ENCODE measurements at places on chromosomes 11 and 22.
A peak's percentile ranks its signal among the peaks of the same experiment; 100 is the strongest.

DNA sequence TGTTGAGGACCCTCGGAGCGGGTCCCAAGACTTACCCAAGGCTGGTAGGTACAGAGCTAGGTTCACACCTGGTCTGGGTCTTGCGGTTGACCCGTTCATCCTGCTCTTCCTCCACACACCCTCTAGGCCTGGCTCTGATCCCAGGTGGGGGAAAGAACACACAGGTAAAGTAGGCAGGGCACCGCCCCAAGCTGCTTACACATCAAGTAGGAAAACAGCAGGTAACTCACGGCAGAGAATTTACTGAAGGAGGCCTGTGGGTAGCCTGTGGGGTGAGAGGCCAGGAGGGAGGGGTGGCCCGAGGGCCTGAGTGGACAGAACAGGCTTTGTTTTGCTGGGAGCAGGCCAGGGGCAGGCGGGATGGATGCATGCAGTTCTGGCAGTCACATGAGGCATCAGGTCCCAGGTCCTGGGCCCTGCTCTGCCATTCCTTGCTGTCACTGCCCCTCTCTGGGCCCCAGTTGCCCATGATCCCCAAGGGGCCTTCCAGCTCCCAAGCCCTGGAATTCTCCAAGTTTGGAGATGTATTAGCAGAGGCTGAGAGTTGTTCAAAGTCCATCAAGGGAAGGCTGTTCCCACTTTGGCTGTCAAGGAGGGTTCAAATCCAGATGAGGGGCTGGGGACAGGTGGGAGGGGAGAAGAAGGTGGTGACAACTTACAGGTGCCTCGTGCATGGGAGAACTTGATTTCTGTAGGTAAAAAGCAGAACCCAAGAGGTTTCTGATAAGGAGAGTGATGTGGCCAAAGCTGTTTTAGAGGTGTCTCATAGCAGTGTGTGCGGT lies 5.7 kb downstream of the TSKU start:
- no peak for DNase-seq

DNA sequence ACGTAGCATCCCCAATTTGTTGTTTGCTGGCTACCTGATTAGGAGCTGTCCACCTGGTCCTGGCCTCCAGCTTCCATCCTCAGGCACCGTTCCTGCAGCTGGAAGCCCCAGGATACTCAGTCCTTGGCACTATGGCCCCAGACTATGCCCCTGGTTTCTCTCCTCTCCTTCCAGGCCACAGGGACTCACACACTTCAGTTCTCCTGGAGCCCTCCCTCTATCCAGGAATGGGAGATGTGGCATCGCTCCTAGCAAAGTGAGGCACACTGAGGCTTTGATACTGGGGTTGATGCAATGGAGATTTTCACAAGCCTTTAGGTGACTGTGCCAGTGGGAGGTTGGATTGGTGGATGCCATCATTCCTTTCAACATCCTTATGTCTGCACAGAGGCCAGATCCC lies 142.8 kb upstream of the B3GAT1 start:
- DNase-seq = no peak

- DNase-seq = no peak
Observed at GRCh38 chr11:33040033-33040861, 875 bp downstream of the TCP11L1 start.

GRCh38 chr11:65862941-65863888 lies 3.0 kb downstream of the MUS81 start:
- no peak for DNase-seq

DNA sequence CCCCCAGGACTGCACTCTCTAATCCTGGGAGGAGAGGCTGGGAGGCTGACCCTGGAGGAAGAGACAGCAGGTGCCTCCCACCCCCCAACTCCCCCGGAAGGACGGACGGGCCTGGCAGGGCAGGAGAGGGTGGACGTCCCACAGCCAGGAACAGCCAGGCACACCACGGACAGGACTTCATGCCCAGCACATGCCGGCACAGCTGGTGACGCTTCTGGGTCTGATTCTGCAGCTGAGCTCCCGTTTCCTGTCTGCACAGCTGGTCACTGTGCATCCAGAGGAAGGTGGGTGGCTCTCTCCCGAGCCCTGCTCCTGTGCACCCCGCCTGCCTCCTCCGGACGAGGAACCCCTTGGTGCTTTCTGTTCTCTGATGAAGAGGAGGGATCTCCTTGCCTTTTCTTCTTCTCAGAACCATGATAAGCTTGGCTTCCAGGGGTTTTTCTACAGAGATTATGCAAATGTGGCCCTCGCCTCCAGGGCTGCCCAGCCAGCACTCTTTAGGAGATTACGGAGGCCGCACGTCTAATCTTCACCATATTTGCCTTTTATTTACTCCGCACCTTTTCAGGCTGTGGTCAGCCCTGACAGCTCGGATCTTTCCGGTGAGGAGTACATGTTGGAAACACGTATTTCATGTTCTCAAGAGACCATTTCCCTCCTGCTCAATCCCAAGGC lies 1295.8 kb downstream of the BRD1 start:
- peak; percentile 16 for DNase-seq

GRCh38 chr11:125689274-125689859 lies 8.7 kb upstream of the ACRV1 start:
- no peak for DNase-seq

DNA sequence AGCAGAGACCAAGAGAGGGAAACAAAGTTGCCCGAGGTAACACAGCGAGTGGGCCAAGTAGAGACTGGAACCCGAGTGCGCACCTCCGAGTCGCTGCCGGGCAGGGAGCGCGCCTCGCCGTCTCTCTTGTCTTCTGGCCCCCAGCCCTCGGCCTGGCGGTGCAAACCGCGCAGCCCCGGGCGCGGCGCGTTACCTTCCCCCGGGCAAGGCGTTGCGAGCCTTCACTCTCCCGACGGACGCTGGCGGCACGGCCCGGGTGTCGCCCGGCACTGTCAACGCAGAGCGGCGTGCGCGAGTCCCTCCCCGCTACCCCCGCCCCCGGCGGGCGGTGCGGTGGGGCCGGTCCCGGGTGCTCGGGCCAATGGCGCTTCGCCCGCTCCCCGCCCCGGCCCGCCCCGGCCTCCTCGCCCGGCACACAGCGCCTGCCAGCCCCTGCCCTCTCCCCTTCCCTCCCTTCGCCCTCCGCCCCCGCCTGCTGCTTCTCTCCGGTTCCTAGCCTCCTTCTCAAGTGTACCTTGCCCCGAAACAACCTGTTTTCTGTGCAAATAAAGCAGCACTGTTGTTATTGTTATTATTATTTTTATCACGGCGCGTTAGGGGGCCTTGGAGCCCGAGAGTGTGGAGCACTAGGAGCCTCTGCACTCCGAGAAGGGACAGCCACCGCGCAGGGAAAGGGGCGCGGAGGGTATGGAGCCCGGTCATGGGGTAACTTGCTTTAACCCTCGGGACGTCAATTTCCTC lies at the start of gene SYTL2:
TSS of gene SYTL2 (minus strand) at position 271 of the 741 bp plus-strand sequence. CDS start 53,416 bp downstream, outside the sequence.
- peak; percentile 59 for DNase-seq

GRCh38 chr22:45893516-45893915 lies 83.4 kb downstream of the WNT7B start:
- no peak for DNase-seq

DNA sequence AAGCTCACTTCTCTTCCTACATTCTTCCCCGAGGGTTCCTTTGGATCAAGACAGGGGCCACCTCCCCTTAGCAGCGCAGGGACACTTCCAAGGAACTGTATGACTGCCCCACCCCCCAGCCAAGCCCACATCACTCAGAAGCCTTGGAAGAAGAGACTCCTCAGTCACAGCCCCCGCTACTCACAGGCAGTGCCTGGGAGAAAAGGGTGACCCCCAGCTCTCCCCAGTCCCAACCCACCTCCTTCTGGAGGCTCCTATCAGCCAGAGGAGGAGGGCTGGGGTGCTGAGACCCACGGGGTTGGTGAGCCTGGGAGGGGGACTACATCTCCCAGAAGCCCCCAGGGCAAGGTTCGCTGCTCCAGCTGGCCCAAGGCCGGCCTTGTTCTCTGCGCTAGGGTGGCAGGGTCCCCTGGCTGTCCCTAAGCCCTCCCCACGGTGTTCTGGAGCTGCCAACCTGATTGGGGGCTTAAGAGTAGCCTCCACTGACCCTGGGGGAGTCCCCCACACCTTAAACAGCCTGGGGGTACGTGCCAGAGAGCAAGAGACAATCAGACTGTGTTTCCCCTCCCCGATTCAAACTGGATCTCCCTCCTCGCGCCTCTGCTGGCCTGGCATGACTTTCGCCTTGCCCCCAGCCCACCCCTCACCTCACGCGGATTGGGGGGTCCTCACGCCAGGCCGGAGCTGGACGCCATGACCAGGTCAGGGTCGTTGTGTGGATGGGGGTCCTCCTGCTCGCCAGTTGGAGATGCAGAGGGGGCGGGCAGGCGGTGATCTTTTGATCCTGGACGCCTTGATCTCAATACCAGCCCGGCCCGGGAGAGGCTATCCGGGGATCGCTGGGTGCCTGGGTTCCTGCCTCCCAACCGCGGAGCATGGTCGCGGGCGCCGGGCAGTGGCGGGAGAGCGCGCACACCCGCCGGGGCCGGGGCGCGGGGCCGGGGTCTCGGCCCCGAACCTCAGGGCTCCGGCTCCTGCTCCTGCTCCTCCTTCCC lies 838 bp downstream of the BCL9L start:
- no peak for DNase-seq

GRCh38 chr11:119309953-119310681 lies 6.8 kb downstream of the MCAM start:
- no peak for DNase-seq

GRCh38 chr11:35016916-35017315 lies 100.5 kb downstream of the PDHX start:
- no peak for DNase-seq

- DNase-seq = peak; percentile 58
Observed at GRCh38 chr11:114846416-114846791, 168.1 kb downstream of the NXPE2 start.

- DNase-seq = no peak
Observed at GRCh38 chr22:42683578-42684283, 34.5 kb upstream of the CYB5R3 start.

DNA sequence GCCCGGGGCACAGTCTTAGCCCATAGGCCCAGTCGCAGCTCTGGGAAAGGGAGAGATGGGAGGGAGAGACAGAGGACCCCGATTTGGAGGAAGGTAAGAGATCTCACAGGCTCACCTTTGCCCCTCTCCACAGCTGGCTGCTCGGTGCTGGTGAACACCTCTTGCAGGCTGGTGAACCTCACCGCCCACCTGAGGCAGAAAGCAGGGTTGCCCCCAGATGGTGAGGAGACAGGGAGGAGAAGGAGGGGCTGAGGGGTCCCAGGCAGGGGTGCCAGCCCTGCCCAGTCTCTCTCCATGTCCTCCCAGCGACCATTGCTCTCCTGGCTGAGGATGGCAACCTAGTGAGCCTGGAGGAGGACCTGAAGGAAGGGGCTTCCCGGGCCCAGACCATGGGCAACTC lies 1.2 kb downstream of the C22orf15 start:
- DNase-seq = no peak

GRCh38 chr22:29782061-29782845 lies 15.1 kb downstream of the UQCR10 start:
- peak; percentile 37 for DNase-seq

Measured in occipital lobe (tissue), 3 donors.